Activated naive CD4-positive, alpha-beta T cell treated with Interleukin-2 at 50 U/mL for 16 hours (primary cell): ENCODE measurements at places on chromosomes 1 and 21.

- no peak for DNase-seq
Observed at GRCh38 chr1:8481650-8482380, 163.9 kb downstream of the SLC45A1 start.

GRCh38 chr1:156510709-156511108 lies 10.1 kb upstream of the MEF2D start:
- DNase-seq: no peak

DNA sequence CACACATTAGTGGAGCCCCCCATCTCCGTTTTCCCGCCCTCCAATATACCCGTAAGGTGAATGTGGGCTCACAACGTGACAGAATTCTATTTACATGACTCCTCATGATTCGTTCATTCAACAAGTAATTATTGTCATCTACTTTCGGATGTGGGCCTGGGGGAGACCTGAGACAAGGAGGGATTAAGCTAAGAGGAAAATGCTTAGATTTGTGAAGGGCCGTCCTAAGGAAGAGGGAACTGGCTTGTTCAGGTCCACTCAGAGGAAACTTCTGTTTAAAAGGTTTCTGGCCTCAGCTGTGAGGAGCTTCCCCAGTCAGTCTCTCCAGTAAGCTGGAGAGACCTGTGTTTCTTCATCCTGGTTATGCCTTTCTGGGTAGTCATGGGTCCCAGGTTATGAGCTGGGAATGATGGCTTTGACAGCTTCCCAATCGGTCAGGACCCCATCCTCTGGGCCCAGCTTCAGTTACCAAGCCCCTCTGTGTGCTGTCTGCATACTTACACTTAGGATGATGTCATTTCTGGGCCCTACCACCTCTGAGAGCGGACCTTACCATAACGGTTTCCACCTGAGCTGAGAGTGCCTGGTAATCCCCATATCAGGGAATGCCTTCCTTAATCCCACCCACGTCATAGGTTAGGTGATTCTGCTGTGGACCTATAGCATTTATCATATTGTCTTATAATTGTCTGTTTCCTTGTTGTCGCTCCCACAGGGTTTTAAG lies 687 bp upstream of the ERI3 start:
- no peak for DNase-seq

DNA sequence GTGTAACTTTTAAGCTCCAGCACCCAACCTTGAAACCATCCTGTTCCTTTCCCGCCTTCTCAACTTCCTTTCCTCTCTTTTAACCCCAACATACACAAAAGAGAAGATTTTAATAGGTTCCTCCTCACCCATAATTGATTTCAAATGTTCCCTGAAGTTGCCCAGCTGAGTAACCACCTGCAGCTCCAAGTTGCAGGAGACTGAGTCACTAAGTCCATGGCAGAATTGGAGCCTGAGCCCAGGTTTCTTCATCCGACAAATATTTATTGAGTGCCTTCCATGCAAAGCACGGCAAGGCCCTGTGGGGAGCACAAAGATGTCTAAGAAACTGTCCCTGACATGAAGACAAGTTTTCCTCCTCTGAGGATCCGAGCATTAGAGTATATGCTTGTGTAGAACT lies 97.7 kb downstream of the PAPPA2 start:
- no peak for DNase-seq

DNA sequence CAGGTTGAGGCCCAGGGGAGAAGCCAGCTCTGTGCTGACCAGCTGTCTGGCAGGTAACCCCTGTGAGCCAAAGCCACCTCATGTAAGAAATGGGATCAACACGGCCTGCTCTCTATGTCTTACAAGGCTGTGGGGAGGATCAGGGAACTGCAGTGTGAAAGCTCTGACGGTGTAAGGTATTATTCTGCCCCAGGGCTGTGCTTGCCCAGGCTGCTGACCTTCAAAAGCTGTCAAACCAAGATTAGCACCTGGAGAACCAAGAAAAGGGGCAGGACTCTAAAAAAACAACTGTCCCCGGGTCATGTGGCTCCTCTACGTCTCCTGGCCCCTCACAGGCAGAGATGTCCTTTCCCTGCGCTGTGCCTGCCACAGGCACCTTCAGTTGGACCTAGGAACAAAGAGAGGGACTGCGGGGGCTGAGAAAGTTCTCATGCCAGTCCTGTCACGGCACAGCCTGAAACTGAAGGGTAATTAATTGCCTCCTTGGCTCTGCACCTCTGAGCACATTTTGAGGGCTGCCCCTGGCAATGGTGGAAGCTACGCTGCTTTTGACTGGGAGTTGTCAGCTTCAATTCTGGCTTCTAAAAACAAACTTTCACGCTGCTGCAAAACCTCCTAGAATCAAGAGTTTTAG lies 77.6 kb downstream of the PGBD5 start:
- DNase-seq: no peak

- no peak for DNase-seq
Observed at GRCh38 chr21:42768324-42769121, 110.8 kb downstream of the WDR4 start.

- peak; percentile 38 for DNase-seq
Observed at GRCh38 chr1:1173793-1174415, at the start of gene TTLL10. TTLL10 (plus strand) TSS chr1:1173880; CDS start chr1:1179216, 5,336 bp downstream.

DNA sequence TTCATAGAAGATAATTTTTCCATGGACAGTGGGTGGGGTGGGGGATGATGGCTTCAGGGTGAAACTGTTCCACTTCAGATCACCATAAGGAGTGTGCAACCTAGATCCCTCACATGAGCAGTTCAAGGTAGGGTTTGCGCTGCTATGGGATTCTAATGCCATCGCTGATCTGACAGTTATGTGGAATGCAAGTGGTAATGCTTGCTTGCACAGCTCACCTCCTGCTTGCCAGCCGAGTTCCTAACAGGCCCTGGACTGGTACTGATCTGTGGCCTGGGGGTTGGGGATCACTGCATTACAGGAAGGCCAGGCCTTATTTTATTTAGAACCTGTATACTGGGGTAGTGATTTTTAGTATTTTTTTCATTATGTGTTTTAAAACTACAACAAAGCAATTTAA lies 22.0 kb downstream of the MAN1A2 start:
- no peak for DNase-seq

DNA sequence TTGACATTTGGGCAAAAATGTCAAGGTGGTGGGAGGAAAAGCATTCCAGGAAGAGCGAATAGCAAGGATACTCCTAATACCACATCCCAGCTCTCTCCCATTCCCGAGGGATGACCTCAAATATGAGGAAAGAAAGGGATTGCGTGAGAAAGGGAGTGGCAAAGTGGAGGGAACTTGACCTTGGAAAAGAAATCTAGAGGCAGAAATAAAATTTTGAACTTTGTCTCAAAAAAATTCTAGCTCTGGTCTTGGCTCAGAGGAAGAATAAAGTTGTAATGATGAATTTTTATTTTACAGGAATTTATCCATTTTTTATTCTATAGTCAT lies 127.8 kb downstream of the TBX19 start:
- DNase-seq: no peak

DNA sequence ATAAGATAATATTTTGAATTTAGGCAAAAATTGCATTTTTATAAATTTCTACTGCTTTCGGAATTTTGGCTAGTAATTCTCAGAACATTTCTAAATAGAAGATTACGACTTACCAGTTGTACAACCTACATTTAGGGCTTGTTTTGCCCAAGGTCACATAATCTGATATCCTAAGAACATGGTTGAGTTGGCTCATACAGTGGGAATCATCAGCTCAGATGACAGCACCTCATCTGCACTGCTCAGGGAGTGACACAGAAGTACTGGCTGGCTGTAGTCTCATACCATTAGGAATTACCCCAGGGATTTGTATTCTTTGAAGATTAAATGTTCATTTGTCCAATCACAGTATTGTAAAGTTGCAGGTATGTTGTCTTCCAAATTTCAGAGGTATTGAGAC lies 217.6 kb downstream of the ADGRL2 start:
- no peak for DNase-seq
